NCI-H526 (cell line): ENCODE measurements at places on chromosomes 13 and 19.

GRCh38 chr13:77760893-77761292, 63.4 kb downstream of the SLAIN1 start:
- no peak for DNase-seq

DNA sequence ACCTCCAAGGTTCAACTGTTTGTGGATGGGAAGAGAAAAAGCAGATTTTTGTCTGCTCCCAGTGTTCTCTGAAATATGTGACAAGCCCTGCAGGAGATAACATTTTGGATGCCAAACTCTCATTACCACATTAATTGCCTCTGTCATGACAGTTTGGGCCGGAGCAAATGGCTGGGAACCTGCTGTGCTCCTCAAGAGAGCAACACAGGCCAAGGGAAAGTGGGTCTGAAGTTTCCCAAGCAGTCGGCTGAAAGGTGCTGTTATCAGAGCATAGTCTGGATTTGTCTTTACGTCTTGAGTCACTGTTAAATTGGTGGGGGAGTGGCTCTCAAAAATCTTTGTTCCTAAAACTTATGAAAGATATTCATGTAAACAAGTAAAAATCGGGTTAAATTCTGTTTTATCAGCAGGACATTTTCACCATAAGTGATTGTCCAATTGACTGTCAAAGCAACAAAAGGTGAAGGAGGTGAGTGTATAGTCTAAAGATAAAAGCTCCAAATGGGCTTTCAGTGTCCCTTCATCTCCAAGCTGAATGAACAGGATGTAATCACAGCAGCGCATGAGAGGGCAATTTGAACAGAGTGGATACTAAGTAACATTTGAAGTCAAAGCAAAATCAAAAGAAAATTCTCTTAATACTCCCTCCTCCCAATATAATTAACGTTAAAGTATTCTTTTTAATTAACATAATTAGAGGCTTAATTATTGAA, 844.8 kb downstream of the PCDH17 start:
- no peak for DNase-seq

- DNase-seq = no peak
Measured at GRCh38 chr13:76976929-76977328, 15.0 kb upstream of the CLN5 start.

DNA sequence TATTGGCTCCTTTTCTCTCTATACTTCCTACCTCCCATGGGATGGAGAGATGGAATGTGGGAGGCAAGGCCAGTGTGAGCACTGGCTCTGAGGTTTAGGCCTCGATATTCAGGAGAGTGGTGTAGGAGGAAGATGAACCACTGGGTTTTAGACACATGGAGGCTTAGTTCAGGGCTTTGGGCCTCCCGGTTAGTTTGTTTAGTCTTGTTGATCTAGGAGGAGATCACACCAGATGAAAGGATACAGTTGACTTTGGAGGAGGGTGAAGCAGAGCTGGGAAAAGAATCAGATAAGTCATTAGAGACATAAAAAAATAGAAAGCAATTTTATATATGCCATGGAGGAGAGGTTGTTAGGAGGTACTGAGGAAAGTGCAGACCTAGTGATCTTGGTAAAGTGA, 30.9 kb downstream of the RNASEH2B start:
- no peak for DNase-seq
